Aorta (tissue), 5 donors: ENCODE measurements at places on chromosomes 12 and 14. TPM values are rescaled to one million over a fixed set of nuclear protein-coding genes. Genes with fewer than 3 reads are reported as not detected.

GRCh38 chr12:58225203-58225877 lies 284.0 kb downstream of the ATP23 start:
- DNase-seq, result no peak

GRCh38 chr12:109772622-109773321 lies 59.1 kb downstream of the FAM222A start:
- DNase-seq, result peak; percentile 30

Gene TEX52
- not detected for total RNA-seq

GRCh38 chr12:43937947-43938346 lies 102.1 kb downstream of the TMEM117 start:
- no peak for DNase-seq

DNA sequence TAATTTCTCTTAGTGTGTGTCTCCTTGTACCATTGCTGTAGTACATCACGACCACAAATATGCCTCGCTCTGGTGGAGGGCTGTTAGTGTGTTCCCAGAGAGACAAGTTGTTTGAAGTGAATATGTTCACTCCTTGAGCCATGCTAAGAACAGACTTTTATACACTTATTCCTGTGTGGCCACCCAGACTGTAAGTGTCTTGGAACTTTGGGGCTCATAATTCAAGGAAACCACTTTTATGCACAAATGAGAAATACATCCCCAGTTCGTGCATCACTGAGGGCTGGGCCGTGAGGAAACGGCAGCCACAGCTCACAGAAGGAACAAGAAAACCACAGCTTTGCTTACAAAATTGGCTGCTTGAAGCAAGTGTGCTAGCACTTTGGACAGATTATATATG lies 362.2 kb upstream of the DDHD1 start:
- DNase-seq, result no peak

DNA sequence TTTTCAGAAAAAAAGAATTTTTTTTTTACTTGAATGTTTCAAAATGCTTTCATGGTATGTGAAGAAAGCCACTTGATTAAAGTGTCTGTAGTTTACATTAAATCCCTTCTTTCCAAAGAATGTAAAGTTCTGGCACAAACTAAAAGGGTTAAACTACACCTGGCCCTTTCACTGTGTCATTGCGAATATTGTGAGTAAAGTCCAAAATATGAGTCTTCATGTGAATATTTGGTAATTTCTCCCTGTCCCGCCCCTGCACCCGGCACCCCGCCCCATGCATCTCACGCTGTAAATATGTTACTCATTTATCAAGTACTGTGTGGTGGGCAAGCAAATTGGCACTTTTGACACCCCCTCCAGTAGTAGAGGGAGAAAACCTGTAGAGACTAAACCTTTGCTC lies 274.7 kb downstream of the TTC6 start:
- DNase-seq, result no peak

Gene MANSC4
- total RNA-seq, result not detected

GRCh38 chr12:109678719-109679118 lies 34.9 kb upstream of the FAM222A start:
- no peak for DNase-seq

- no peak for DNase-seq
Measured at GRCh38 chr12:132736378-132736777, 25.3 kb downstream of the ANKLE2 start.

Gene NINJ2
- total RNA-seq, result 11.2 TPM
